Activated T-cell treated with anti-CD3 and anti-CD28 coated beads for 4 hours (primary cell): ENCODE measurements at places on chromosomes 5 and 9.
A peak's percentile ranks its signal among the peaks of the same experiment; 100 is the strongest.

DNA sequence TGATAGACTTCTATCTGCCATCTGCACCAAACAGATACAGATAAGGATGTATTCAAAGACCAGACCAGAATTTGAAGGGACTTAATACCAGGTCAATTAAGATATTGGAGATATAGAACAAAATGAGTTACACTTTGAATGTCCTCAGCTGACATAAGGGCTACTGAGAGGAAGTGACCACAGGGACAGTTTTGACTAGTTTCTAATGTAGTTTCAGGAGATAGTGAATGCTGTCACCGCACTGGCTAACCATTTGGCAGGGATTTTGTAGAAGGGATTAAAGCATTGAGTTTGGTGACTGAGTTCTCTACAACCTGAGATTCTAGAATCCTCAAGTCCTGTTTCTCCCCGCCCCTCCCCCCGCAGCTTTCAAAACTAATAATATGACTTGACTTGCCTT is 22.7 kb downstream of the CCNH start:
- DNase-seq: no peak

DNA sequence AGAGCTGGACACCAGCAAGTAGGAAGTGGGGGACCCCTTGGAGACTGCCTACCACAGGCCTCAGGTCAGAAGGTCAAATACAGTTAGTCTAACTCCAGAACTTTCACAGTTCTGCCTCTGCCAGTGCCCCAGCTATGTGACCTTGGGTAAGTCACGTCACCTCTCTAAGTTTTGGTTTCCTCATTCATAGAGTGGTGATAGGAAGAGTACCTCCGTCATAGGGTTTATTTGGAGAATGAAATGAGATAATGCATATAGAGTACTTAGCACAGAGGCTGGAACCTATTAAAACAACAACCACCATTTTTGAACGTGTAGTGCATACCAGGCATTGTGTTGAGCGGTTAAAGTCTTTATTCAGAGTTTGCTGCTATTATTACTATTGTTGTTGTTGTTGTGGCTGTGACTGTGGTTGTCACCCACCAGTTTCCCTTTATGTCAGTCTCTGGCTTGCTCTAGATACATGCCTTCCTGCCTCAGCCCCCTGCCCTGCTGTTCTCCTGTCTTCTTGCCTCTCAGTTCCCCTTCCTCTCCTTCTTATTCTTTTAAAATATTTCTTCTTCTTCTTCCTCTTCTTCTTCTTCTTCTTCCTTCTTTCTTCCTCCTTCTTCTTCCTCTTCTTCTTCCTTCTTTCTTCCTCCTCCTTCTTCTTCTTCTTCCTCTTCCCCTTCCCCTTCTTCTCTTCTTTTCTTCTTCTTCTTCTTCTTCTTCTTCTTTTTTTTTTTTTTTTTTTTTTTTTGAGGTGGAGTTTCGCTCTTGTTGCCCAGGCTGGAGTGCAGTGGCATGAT is 67.8 kb downstream of the RALGPS1 start:
- no peak for DNase-seq

GRCh38 chr5:167786871-167787578 is 504.4 kb upstream of the WWC1 start:
- DNase-seq: no peak

GRCh38 chr9:96553070-96553469 is 66.6 kb downstream of the CDC14B start:
- DNase-seq: no peak

- DNase-seq: no peak
Observed at GRCh38 chr5:151249281-151249680, 3.7 kb upstream of the GM2A start.

DNA sequence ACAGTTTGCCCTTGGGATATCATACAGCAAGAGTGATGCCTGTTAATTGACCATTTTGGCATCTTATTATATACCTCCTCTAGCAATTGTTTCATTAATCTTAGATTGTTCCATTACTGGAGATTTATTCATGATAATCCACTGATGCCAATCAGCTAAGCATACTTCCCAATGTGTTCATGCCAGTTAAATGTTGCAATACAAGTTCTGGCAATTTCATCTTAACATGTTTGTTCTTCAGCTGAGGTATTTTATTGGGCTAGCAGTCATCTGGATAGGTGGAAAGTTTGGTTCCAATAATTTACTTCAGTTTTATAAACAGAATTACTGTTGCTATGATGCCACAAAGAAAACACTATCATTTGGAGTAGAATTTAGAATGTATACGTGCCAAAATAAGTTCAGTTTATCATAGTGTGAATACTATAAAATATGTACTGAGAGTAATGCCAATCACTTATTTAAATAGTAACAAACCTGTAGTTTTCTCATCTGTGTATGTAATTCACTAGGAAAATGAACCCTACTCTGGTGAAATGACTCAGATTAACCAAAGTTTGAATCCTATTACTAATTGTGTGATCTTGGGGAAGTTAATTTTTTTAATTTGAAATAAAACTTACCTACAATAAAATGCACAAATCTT is 27.9 kb upstream of the IL31RA start:
- DNase-seq: no peak

DNA sequence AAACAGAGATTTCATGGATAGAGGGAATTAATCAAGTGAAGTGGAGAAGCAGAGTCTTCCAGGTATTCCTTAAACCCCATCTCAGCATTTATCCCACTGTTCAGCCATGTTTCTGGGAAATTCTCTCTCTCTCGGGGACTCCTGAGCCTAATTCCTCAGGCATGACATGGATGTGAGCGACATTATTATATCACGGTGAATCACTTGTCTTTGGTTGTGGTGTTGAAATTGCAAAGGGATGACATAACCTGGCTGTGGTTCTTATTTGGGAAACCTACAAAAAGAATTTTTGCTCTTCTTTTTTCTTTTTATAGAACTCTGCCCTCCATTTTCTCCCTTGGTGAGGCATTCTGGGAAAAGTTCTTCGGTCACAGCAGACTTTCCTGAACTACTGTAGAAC is 457.9 kb upstream of the PTGER4 start:
- DNase-seq: no peak

GRCh38 chr5:133663397-133664054 is 51.2 kb upstream of the FSTL4 start:
- DNase-seq: no peak

DNA sequence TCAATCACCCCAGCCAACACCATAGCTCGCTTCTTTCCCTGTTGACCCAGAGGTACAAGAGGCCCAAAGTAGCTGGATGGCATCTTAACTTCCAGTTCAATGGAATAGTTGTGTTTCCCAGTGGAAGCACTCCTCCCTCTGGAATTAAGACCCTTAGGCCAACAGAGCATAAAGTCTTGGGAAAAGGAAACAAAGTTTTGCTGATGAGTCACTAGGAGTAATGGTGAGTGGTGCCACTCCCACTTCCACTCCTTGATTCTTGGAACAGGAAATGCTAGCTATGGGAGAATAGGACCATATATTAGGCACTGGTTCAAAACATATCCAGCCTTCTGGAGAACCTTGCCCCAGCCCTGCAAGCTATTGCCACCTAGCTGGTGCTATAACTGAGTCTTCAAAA is 44.7 kb upstream of the LMX1B start:
- DNase-seq: no peak

- DNase-seq: no peak
Observed at GRCh38 chr5:97623441-97623840, 440.4 kb upstream of the RIOK2 start.

GRCh38 chr5:141743866-141744272 is 61.8 kb upstream of the ARAP3 start:
- no peak for DNase-seq

DNA sequence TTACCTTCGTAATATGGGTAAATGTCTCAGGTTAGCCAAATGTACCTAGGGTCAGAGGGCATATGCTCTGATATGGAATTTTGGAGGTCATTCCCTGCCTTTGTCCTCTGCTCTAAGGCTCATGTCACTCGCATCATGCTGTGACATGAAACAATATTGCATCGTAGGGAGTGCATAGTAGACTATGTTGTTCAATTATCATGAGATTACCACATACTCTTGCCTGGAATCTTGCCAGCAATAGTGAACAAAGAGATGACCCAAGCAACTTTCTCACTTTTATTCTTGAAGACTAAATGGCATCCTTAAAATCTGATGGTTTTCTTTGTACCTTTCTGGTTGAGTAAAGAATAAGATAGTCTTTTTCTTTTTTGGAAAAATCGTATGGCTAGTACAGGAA is 27.6 kb downstream of the ZNF462 start:
- no peak for DNase-seq

- no peak for DNase-seq
Observed at GRCh38 chr5:175821790-175822211, 49.6 kb upstream of the CPLX2 start.

- no peak for DNase-seq
Observed at GRCh38 chr9:95171596-95171995, 145.9 kb downstream of the FANCC start.

DNA sequence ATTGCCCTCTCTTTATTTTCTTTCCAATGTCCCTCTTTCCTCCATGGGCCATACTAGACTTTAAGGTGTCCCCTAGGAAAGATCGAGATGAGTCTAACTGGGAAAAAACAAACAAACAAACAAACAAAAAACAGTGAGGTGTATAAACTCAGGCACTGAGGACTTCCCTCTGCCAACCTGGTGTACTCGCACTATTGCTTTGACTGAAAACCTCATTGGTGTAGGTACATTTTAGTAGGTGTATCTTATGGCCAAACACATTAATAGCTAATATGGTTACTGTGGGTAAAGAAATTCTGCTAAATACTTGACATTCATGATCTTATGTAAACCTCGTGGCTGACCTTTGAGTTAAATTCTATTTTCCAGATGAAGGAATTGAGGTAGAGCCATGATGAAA is 74.3 kb downstream of the TNC start:
- DNase-seq: no peak

DNA sequence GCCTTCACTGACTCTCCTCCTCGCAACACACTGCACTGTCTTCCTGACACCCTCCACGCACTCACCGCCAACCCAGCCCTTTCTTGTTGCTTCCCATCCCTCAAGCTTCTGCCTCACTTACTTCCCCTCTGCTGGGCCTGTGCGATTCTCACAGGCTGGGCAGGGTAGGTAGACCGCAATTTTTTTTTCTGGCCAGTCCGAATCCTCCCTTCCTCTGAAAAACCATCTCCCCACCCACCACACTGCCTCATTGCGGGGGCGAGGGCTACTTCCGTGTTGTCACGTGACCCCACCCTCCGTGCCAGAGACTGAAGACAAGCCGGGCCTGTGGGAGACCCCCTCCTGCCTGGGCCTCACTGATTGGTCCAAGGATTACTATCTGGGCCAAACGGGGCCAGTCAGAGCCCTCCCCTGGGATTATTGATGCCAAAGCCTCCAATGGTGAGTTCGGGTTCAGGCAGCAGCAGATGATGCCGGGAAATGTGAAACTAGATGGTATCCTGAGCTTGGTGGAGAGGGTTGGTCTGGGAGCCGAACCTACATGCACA is 73.1 kb downstream of the STK10 start:
- peak; percentile 62 for DNase-seq

- no peak for DNase-seq
Observed at GRCh38 chr9:34566972-34567371, 22.6 kb downstream of the CNTFR start.
